ENCODE measurements at places on chromosomes 12 and 14.
A peak's percentile ranks its signal among the peaks of the same experiment; 100 is the strongest.

DNA sequence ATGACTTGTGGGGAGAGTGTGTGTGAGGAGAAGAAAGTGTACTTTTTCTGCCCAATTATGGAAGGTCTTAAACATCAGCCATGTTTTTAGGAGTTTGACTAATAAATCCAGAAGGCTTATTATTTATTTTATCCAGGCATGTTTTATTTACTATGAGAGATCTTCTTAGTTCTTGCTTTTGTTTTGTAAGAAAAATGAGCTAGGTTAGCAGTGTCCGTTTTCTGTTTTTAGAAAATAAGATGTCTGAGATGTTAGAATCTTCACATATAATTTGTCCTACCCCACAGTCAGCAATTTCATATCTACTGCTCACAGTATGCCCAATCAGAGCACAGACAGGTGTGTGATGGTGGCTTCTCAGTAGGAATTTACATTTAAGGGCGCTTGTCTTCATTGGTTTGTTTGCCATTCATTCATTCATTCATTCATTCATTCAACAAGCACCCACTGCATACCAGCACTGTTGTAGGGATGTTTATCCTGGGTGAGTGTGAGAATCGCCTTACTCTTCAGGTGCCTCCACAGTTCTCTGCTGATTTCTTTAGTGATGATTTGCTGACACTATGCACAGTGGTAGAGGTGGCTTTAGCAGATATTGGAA lies 83.2 kb downstream of the CRADD start:
- DNase-seq = no peak

- no peak for DNase-seq
Observed at GRCh38 chr12:128578045-128578444, 245.7 kb downstream of the SLC15A4 start.

DNA sequence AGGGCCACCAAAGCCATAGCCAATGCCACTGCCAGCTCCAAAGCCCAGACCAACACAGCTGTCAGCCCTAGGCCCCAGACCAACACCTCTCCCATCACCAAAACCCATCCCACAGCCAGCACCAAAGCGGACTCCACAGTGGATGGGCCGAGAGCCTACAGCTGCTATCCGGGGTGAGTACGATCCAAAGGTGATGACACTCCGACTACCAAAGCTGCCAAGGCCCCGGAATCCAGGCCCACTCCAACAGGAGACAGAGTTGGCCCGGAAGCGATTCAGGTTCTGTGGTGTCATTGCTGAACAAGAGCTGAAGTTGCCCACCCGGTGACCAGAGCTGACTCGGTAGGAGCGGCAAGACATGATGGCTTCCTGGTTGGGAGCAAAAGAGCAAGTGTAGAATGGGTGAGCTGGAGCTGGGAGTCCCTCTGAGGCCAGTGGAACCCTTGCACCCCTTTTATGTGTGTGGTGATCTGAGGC lies at the start of gene KRT84:
Gene KRT84, minus strand, starts transcription at position 427 of the 477 bp plus-strand sequence. Its CDS starts 67 bp downstream, at position 360.
- DNase-seq = no peak

DNA sequence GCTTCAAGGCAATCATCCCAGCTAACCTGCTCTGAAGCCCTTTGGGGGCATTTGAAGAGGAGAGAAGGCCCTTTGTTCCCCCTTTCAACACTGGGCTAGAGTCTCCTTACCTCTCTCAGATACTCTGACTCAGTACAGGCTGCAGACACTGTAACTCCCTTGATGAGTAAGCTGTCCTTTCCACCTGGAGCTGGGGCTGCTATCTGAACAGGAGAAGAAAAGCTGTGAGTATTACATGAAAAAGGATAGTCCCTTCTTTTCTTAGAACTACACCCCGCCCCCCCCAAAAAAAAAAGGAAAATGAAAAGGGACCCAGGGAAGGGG lies 186.6 kb upstream of the PLEKHG7 start:
- no peak for DNase-seq

DNA sequence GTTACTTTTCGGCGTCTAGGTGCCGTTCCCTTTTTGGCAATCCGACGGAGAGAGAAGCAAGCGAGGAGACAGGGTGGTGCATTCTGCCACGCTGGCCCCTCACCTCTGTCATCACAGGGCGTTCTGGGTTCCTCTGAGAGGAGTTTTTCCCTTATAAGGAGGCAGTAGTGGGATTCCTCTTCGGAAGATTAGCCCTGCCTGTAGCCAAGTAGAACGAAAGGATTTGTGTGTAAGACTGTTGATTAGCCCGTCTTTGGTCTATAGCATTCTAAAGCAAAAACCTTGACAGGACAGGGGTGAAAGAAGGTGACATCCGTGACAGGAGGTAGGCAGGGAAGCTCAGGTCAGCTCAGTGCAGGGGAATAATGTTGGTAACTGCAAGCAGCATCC lies 9.1 kb upstream of the NEMF start:
- peak; percentile 71 for DNase-seq

DNA sequence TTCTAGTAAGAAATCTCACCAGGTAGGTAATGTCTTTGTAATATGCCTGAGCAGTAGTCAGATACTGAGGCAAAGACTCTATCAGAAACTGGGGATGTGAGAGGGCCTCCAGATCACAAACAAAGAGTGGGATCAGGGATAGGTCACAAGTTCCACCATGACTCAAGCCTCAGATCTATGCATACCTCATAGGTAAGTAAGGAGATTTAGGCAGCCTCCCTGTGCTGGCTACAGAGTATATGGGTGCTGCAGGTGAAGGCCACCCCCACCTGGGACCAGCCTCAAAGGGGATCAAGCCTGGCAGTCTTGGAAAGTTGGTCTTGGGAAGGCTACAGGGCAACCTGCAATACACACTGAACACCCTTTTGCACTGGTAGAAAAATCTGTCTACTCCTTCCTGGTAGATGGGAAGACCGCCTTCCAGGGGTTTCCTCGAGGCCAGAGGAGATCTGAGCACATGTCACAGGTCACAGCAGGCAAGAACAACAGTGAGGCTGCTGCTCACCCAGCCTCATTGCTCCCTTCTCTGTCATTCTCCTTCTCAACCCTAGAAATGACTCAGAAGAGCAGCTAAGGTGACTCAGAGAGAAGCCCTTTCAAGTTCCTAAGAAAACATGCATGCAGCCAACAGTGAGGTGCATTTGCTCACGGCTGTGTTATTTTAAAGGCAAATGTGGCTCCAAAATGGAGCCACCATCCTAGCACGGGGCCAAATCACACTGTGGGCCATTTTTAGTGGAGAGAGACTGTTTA lies 143.4 kb upstream of the CDKN3 start:
- peak; percentile 86 for DNase-seq

- no peak for DNase-seq
Observed at GRCh38 chr14:50829489-50830043, 1.4 kb downstream of the NIN start.

GRCh38 chr12:5632453-5632852 lies 200.5 kb downstream of the NTF3 start:
- no peak for DNase-seq

GRCh38 chr14:105993814-105994213 lies 467.4 kb downstream of the TMEM121 start:
- no peak for DNase-seq

GRCh38 chr12:48800457-48800856 lies 11.6 kb upstream of the ADCY6 start:
- DNase-seq = no peak

GRCh38 chr14:90388982-90389381 lies 7.8 kb upstream of the CALM1 start:
- DNase-seq = peak; percentile 52

DNA sequence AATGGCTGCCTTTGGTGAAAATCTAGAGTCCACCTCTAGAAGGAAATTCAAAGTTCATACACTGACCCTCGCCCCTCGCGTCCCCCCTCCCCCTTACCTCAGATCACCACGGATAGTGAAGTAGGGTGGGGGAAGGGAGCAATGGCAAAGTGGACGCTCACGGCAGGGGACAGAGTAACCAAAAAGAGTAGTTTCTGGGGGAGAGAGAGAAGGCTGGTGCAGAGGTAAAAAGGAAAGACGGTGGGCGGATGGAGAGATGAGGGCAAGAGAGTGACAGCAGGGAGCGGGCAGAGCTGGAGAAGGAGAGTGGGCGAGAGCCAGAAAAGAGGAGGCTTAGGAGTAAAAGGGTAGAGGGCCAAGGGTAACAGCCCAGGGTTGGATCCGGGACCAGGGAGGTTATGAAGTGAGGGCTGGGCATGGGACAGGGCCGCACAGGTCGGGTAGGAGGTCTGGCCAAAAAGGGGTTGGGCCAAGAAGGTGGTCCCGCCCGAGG lies 423 bp downstream of the ALDH6A1 start:
- DNase-seq = no peak

Data from HFFc6 (cell line).